Diencephalon (tissue), 1 donor: ENCODE measurements at places on chromosomes 11 and 22. TPM values are rescaled to one million over a fixed set of nuclear protein-coding genes. Genes with fewer than 3 reads are reported as not detected.

Gene C11orf42
- total RNA-seq: not detected

Gene OR4C3
- total RNA-seq: not detected

Gene SVIP
- 11.1 TPM for total RNA-seq

Gene ZC3H12C
- total RNA-seq: 34.4 TPM

Gene TEX12
- total RNA-seq: 1.8 TPM

Gene BTBD10
- 189 TPM for total RNA-seq

Gene NRXN2
- 397 TPM for total RNA-seq

Gene RBMXL2
- total RNA-seq: not detected

Gene PTPMT1
- 29.5 TPM for total RNA-seq

Gene C22orf42
- total RNA-seq: 24.7 TPM

Gene AIFM3
- total RNA-seq: 27.5 TPM

Gene TCN1
- total RNA-seq: not detected
